ENCODE measurements at places on chromosomes 3 and 15.

- no peak for DNase-seq
Observed at GRCh38 chr3:134941820-134942219, 146.8 kb downstream of the EPHB1 start.

GRCh38 chr3:47714606-47715005, 67.1 kb downstream of the SMARCC1 start:
- no peak for DNase-seq

GRCh38 chr15:94912760-94913159, 681.4 kb downstream of the MCTP2 start:
- no peak for DNase-seq

- DNase-seq = peak; percentile 17
Observed at GRCh38 chr15:43483297-43484128, 9.4 kb downstream of the TP53BP1 start.

DNA sequence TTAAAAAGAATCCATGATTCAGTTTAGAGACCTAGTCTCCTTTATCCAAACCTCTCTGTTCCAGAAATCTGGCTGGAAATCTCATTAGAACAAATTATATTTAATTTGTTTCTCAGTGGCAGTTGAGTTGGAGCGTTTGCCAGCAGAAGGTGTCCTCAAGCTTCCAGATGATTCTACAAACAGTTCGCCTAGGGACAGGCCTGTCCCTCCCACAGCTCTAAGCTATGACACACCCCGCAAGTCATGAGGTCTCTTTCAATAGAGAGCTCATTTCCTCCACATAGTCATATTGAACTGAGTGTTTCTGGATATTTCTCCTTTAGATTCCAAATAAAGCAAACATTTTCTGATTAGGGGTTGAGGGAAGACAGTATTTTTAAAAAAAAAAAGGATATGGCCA, 230.3 kb downstream of the ATP8B4 start:
- no peak for DNase-seq

- peak; percentile 61 for DNase-seq
Observed at GRCh38 chr15:91908391-91908790, 54.9 kb downstream of the SLCO3A1 start.

- peak; percentile 77 for DNase-seq
Observed at GRCh38 chr3:136818769-136819391, at the start of gene SLC35G2. TSS of gene SLC35G2 (plus strand) at chr3:136819126. CDS start at chr3:136854461, 35,335 bp downstream.

- DNase-seq = no peak
Observed at GRCh38 chr3:117499189-117499870, 789.8 kb downstream of the TUSC7 start.

DNA sequence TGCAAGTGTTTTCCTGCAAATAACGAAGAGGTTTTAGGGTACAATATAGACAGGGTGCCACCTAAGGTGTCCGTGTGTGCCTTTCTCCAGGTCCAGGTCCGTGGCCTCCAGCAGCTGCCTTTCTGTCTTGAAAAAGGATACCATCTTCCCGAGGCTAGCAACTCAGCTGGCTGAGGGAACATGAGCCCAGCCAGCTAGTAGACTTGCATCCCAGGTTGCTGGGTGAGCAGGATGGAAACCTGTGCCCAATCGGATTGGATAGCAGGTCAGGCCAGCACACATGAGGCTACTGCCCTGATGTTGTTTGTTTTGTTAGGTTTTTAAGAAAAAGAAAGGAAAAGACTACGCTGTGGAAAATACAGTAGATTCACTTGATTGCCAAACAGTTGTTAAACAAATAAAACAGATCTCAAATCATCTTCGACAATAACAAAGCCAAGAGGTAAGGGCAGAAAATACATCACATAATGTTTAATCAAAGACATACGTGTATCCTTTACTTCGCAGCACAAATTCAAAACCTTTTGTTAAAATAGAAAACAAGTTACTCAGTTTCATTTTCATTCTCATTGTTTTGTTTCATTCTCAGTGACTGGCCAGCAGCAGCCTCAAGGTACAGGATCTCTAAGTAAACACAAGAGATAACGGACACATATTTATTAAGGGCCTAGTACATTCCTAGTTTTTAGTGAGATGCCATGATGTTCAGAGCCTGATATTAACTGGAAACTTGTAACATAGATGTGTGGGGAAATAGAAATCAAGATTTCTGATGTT, 661.2 kb upstream of the NR2F2 start:
- no peak for DNase-seq

DNA sequence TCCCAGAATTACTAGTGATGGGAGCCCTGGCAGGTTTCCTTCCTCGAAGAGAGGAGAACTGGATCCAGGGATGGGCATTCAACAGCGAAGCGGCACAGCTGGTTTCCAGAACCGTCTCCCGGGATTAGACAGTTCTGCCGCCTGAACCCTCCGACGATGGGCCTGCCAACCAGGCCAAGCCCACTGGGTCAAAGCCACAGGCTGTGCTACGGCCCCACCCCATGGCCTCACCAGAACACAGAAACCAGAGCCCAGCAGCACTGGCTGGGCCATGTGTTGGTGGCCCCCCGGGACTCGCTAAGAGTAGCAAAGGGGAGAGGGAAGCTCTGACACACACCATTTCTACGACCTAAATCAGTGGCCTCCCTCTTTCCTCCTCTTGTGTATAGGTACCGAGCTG, 2.2 kb downstream of the C15orf62 start:
- DNase-seq = no peak

GRCh38 chr3:29183346-29184087, 97.4 kb upstream of the RBMS3 start:
- DNase-seq = no peak

GRCh38 chr3:184953401-184953800, 141.4 kb downstream of the VPS8 start:
- no peak for DNase-seq

- DNase-seq = no peak
Observed at GRCh38 chr3:114405202-114405990, 111.6 kb downstream of the TIGIT start.

GRCh38 chr3:11564577-11565001, 79.1 kb downstream of the VGLL4 start:
- DNase-seq = no peak

DNA sequence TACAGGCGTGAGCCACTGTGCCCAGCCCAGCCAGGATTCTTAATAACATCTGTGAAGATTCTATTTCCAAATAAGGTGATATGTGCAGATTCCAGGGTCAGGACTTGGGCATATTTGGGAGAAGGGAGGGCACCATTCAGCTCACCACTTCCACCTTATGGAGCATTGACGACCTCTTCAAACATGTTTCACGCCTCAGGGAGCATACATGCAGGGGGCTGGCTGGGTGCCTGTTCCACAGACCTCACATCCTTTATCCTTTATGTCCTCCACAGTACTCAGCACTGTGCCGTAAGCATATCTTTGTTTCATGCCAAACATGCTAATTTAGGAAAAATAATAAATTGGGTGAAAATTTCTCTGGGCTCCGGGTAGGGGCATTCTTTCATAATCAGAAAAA, 229.0 kb downstream of the THSD4 start:
- DNase-seq = no peak

DNA sequence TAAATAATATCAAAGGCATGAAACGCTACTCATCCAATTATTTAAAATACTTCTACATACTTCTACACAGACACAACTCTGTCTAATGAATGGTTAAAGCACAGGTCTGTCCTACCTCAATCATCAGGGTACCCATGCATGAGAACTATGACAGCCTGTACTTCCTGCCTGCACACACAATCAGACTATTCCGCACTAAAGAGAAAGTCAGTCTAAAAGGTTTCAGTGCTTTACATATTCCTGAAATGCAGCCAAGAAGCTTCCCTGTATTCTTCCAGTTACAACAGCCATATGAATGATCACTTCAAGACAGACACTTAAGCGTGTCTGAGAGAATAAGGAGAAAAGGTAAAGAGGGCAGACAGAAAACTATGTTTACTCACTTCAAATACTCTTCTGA, 58.8 kb downstream of the TUBGCP4 start:
- no peak for DNase-seq

- no peak for DNase-seq
Observed at GRCh38 chr3:131568460-131568859, 65.7 kb upstream of the MRPL3 start.

GRCh38 chr3:53753518-53754183, 92.6 kb downstream of the CHDH start:
- DNase-seq = no peak

DNA sequence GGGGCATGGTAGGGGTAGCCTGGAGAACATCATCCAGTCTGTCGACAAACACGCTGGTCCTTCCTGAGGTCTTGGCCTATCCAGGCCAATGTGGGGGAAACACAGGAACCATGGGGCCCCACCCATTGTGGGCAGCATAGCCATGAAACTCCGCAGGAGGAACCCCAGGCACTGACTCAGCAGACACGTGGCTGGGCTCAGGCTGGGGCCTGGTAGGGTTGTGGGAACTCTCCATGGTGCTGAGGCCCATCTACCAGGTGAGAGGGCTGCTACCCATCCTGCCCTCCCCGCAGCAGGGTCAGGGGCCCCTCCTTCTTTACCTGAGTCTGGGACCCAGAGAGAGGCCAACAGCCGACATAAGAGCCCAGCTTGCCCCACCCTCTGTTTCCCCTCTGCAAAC, 22.6 kb upstream of the CACNA2D2 start:
- DNase-seq = peak; percentile 66

DNA sequence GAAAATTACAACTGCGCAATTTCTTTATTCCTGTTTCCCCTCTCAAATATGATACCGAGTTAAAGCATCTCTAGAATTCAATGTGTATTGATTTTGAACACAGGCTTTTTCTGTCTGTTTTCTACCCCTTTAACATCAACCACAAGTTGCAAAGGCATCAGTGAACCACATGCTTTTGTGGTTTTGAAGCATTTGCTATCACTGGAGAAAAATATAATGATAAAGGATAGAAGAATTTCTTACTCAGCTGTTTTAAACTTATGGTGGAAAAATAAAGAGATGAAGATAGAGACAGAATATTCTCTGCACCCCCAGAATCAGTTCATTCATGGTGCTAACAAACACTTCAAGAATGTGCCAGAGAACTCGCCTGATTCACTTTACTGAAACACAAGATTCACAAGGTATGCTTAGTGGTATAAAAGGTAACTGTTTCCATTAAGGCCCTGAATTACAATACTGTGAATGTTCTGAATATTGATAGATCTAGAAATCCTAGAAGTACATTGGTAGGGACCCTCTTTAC, 9.5 kb upstream of the DPPA4 start:
- DNase-seq = no peak

DNA sequence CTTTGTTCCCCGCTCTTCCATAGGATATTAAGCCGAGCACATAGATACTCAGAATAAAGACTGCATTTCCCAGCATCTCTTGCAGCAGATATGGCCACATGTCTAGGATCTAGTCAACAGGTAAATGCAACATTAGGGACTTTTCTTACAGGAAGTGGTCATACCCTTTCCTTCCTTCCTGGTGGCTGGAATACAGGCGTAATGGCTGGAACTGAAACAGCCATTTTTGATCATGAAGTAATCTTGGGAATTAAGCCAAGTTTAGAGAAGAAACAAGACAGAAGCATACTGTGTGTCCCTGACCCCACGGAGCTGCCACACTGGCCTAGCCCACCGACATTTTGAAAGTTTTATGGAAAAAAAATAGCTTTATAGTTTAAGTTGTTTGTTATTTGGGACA, 234.0 kb downstream of the XXYLT1 start:
- DNase-seq = no peak

GRCh38 chr15:70062321-70062956, 35.3 kb downstream of the TLE3 start:
- DNase-seq = peak; percentile 18

DNA sequence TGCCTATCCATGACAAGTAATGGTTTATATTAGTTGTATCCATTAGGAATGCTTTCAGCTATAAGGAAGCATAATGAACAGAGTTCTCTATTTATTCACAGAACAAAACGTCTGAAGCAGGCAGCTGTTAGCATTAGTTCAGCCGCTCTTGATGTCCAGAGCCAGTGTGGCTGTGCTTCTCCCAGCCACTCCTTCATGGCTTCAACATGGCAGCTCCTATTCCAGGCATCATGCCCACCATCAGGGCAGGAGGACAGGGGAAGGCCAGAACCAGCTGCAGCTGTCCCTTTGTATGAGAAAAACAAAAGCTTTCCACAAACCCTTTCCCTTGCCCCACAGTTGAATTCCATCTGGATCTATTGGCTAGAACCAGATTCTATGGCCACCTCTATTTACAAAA, 12.9 kb upstream of the SNRK start:
- DNase-seq = no peak

- DNase-seq = no peak
Observed at GRCh38 chr3:98232489-98232888, 31.6 kb upstream of the OR5H6 start.

DNA sequence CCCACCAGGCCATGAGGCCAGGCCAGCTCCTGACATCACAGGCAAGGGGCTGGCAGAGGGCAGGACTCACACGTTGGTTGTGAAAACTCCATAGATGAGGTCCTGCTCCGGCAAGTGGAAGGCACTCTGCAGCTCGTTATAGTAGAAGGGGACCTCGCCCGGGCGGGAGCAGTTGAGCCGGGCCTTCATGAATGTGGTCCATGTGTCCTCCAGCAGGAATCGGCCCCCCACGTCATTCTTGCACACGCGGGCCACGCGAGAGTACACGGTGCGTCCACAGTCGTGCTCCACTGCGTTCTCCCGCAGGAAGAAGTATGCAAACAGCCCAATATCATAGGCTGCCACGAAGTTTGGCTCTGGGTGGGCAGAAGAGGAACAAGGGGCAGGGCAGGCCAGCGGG, 101.2 kb downstream of the SEMA5B start:
- DNase-seq = no peak

- DNase-seq = no peak
Observed at GRCh38 chr3:143151004-143151731, 31.6 kb downstream of the CHST2 start.

GRCh38 chr3:151168269-151169094, 34.5 kb downstream of the GPR171 start:
- DNase-seq = peak; percentile 37

GRCh38 chr15:48168616-48169015, 9.5 kb downstream of the MYEF2 start:
- no peak for DNase-seq

- DNase-seq = no peak
Observed at GRCh38 chr15:65069179-65069578, 1.4 kb upstream of the RASL12 start.

- no peak for DNase-seq
Observed at GRCh38 chr15:48380198-48380597, 49.0 kb downstream of the DUT start.

GRCh38 chr3:11410564-11410963, 138.4 kb downstream of the ATG7 start:
- no peak for DNase-seq

GRCh38 chr15:101162701-101163483, 89.0 kb downstream of the CHSY1 start:
- no peak for DNase-seq

DNA sequence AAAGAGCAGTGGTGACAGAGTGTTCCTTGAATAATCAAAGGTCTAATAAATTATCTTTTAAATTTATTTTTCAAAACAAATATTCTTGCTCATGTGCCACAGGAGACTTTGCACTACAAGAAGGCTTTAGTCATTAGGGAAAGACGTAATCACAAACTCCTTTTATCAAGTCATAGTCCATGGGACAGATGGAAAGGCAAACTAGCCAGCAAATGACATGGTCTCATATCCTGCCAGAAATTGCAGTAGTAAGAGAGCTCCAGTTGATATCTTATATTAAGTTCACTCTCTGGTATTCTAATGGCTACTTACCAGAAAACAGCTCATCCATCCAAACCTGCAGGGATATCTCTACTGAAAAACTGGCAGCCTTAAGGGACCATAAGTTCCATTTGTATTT, 225.0 kb upstream of the TP63 start:
- DNase-seq = no peak
